ENCODE measurements at places on chromosomes 13 and 19.

GRCh38 chr13:99027260-99027659 is 49.4 kb upstream of the DOCK9 start:
- no peak for DNase-seq

DNA sequence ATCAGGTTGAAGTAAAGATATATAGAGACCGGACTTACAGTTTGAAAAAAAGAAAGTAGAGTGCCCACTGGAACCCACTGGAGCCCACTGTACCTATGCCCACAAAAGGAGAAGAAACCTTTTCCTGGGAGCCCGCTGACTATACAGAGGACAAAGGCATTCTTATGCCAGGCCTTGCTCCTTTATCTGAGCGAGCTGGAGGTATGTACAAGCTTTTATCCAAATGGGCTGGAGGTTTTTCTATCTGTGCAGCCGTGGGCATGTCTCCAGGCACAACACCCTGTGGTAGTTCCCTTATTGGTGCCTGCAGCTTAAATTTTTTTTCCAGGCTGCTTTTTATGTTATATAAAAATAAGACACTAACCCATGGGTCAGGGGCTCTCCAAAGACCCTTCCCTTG is 8.4 kb downstream of the ZNF234 start:
- no peak for DNase-seq

DNA sequence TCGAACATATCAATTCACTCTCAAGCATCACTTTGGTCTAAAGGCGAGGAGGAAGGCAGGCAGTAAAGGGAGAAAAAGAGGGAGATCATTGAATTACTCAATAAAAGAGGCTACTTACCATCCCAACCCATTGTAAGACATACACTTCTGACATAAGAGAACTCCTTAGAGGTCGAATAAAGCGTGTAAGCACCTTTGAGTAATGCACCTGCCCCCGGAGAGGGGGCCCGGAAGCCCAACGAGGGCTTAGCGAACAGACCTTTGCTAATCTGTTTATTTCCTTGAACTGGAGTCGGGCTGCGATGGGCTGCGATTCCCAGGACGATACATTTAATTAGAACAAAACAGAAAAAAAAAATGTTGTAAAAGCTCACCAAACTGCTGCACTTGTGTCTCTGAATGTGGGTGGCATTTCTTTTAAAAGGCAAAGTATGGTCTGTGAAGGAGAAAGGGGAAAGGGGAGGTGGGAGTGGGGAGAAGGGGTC is 3.0 kb downstream of the ZC3H4 start:
- DNase-seq: no peak

GRCh38 chr19:41933693-41934426 is 5.6 kb upstream of the ERFL start:
- no peak for DNase-seq

DNA sequence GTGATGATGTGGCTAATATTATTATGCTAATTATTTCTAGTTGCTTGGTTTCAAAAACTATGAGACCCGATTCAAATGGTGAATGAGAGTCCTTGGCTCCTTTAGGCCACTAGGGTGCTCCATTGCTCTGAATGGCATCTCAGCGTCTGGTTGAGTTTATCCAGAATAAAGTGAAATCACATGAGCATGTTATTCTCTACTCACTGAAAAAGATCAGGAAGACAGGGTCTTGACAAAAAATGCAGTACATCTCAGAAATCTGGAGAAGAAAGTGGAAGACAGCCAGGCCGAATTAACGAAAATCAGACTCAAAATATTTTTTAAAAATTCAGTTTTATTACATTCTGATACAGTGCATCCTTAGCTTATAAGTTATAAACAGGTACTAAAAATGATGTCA is 516.2 kb downstream of the MYO16 start:
- DNase-seq: no peak

DNA sequence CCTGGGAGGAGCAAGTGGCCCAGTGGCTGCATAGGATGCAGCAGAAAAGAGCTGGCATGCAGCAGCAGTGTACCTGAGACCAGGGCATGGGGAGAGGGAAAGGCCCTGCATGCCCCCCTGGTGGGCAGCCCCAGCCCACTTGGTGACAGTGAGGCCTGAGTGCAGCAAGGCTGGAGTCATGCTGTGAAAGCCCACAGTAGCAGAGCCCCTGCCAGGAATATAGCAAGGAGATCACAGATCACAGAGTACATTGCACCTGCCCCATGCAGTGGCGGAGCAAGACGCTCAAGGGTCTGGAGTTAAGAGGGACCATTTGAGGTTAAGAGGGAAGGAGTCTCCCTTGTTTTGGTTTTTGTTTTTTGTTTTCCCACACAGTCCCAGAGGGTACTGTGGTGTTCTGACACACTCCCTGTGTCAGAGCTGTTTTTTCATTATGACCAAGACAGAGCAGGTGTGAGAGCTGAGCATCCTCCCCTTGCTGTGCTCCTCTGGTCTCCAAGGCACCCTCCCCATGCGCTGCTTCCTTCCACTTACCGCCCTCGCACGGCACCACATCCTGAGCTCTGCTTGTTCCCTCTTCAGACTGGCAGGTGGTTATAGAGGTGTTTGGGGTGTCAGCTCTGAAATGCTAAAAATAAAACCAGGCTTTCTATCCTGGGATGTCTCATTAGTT is 85.0 kb upstream of the UBL3 start:
- DNase-seq: no peak

DNA sequence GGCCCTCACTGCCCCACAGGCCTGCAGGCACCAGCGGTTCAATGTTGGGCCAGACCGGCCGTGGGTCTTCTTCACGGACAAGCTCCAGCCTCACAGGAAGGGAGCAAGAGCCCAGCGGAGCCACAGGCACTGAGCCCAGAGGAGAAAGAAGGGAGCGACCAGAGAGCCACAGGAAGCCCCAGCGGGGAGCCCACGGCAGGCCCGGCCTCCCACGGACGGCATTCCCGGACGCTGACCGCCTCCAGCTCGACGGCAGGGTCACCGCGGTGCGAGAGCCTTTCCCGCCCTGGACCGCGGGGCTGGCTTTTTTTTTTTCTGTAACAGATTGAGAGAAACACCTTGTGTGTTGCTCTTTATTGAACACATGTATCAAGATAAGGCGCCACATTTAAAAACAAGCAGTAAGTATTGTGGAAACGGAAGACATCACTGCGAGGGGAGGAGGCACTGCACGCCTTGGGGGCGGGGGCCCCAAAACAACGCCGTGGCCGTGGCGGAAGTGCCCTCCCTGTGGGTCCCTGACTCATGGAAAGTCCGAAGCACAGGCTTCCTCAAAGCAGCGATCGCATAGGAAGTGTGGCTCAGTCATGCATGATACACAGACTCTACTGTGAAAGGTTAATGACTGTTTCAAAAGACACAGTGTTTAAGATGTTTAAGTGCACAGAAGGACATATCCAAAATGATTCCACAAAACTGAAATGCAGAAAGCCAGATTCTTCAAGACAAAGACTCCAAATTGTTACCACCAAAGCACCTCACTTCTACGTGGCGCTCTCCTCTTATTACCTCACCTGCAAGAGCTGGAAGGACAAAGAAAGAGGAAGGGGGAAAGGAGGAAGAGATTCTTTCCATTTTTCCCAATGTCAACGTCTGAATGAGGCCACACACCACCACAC is 3.5 kb downstream of the RASA3 start:
- no peak for DNase-seq

DNA sequence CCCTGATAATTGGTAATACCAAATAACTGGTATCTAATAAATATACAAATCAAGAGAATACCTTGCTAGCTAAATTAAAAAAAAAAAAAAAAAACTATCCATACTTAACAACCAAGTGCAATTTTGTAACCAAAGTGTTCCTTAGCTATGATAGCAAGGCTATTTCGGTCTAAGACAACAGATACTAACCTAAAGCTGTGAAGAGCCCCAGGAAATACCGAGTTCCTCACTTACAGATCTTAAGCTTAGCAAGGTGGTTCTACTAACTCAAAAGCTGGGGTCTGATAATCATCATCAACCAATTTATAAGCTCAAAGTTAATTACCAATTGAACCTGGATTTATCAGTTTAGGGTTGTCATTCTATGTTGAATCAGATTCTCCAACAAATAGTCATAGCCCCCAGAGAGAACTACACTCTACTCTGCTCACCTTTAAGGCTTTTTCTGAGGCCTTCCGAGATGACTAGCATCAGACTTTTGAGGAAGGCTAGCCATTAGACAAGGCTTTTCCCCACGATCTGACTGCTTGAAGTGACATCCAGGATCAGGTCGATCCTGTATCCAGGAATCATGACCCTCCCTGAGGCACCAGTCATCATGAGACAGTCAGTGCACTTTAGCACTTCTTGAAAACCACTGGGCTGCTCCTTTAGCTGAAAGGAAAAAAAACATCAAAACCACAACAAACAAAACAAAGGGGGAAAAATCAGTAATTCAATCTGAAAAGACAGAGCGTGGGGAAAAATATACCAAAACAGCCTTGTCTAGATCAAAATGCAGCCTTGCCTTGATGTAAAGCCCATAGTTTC is 31.9 kb downstream of the INTS6 start:
- DNase-seq: no peak

All from left renal pelvis (tissue), 4 donors.